Cortex of kidney (tissue), 1 donor: ENCODE measurements at places on chromosomes 1 and 21.

- no peak for DNase-seq
Observed at GRCh38 chr1:180278194-180278515, 48.1 kb downstream of the LHX4 start.

DNA sequence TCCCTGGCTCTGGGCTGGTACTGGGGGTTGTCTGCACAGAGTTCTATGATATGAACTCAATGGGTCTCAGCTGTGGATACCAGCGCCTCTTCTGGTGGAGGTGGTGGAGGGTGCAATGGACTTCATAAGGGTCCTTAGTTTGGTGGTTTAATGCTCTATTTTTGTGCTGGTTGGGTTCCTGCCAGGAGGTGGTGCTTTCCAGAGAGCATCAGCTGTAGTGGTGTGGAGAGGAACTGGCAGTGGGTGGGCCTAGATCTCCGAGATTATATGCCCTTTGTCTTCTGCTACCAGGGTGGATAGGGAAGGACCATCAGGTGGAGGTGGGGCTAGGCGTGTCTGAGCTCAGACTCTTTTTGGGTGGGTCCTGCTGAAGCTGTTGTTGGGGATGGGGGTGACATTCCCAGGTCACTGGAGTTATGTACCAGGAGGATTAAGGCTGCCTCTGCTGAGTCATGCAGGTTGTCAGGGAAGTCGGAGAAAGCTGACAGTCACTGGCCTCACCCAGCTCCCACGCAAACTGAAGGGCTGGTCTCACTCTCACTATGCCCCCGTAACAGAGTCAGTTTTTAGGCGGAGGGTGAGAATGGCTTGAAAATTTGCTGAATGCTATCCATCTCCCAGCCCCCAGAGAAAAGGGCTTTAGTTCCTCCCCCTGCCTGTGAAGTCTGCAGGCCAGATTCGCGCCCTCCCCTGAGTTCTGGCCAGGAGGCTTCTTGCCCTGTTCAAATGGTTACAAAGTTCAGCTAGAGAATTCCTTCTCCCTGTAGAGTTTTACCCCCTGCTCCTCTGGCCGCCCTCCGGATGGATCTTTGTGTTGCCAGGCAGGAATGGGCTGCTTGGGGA lies 902.9 kb downstream of the LTN1 start:
- DNase-seq, result no peak

DNA sequence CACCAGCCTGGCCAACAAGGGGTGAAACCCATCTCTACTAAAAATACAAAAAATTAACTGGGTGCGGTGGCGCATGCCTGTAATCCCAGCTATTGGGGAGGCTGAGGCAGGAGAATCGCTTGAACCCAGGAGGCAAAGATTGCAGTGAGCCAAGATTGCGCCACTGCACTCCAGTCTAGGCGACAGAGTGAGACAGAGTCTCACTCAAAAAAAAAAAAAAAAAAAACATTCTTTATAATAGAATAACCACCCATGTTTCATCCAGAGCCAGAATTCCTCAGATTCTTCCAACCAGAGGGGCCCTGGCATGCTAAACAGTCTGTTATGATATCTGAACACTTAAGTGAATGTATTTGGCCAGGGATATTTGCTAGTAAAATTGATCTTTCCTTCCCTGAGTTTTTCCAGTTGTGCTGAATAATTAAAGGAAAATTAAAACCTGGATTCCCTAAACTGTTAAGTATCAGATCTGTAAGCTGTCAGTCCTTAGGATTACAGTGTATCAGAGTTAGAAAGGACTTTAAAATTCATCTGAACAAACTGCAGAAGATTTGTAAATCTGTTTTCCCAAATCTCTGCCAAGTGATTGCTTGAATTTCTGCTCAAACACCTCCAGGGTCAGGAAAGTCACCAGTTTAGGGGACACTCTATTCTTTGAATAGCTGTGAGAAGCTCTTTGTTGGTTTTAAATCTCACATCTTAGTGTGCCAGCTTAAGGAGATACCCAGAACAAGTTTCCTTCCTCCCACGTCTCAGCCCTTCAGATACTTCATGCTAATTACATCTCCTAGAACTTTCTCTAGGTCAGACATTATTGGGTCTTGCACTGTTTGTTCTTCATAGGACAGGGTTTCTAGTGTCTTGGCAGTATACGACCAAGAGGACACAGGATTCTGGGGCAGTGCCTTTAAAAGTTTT lies 84.6 kb upstream of the BMP8A start:
- no peak for DNase-seq

DNA sequence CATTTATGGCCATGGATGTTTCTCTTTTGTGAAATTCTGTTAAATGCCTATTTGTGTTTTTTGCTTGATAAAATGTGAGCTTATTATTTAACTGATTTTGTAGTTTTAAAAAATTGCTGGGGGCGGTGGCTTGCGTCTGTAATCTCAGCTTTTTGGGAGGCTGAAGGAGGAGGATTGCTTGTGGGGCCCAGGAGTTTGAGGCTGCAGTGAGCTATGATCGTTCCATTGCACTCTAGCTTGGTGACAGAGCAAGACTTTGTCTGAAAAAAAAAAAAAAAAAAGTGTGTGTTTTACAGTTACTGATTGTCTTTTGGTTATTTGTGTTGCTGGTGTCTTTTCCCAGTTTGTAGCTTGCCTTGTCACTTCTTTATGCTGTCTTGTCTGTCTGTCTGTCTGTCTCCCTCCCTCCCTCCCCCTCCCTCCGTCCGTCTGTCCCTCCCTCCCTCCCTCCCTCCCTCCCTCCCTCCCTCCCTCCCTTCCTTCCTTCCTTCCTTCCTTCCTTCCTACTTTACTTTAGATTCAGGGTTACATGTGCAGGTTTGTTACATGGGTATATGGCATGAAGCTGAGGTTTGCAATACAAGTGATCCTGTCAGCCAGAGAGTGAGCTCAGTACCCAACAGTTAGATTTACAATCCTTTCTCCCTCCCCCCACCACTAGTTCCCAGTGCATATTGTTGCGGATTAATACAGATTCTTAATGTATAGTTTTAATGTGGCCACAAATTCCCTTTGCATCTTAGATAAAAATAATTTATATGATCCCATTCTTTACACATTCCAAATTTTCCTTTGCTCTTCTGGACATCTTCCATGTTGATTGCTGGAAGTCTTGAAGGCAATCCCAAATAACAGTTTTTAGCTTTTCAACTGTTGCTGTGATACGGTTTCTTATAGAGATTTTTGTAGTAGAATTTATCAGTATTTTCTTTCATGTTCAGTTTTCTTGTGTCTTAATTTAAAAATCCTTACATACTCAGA lies 25.1 kb downstream of the PTBP2 start:
- DNase-seq, result no peak

GRCh38 chr1:36323636-36324352 lies at the start of gene EVA1B:
Gene EVA1B (minus strand): TSS chr1:36323645. CDS start chr1:36323037, 608 bp downstream.
- no peak for DNase-seq

DNA sequence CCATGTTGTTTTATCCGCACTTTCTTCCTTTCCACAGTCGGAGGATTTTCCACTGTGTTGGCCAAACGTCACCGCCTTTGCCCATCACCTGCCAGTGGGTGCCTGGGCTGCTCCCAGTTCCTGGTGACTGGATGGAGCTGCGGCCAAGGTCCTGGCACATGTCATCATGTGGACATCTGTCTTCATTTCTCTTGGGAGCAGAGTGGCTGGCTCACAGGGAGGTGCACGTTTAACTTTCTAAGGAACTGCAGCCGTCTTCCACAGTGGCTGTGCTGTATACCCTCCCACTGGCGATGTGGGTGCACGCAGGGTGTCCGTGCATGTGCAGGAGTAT lies 19.5 kb upstream of the RNF223 start:
- no peak for DNase-seq

- no peak for DNase-seq
Observed at GRCh38 chr21:20250337-20250736, 747.9 kb upstream of the NCAM2 start.

DNA sequence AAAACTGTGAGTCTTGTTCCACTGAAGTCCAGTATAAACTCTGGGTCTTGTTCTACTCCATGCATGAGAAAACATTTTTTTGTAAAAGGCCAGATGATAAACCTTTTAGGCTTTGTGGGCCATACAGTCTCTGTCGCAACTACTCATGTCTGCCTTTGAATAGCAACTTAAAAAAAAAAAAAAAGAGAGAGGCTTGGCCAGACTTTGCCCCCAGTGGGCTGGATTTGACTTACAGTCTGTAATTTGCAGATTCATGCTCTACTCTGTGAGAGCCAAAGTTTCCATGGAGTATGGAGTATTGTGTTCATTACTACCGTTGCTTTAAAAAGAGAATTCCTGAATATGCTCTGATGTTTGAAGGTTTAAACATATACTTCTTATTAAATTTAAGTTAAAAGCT lies 654.9 kb upstream of the PKN2 start:
- DNase-seq, result no peak

DNA sequence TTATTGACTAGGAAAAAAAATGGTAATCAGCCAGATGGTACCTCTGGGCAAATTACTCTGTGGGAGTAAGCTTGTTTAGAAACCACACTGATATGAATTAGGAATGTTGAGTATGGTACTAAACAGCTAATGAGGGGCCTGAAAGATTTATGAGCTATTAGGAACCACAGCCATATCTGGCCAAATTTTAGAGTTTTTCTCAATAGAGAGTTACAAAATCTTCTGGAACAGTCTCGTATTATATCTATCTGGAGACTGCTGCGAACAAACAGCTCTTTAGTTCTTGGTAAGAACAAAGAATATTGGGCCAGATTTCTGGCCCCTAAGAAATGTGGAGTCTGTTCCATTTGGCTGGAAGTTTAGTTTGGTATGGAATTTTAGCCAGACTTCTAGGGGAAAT lies 4.9 kb upstream of the PODN start:
- no peak for DNase-seq

GRCh38 chr1:47827109-47827508 lies 170.1 kb downstream of the TRABD2B start:
- no peak for DNase-seq

GRCh38 chr1:226912587-226913176 lies 27.4 kb upstream of the COQ8A start:
- DNase-seq, result no peak

GRCh38 chr1:156504821-156505678 lies 4.5 kb upstream of the MEF2D start:
- DNase-seq, result no peak

GRCh38 chr1:158013840-158014730 lies 20.6 kb downstream of the KIRREL1 start:
- DNase-seq, result no peak

GRCh38 chr1:74333244-74333643 lies 98.1 kb downstream of the TNNI3K start:
- no peak for DNase-seq

DNA sequence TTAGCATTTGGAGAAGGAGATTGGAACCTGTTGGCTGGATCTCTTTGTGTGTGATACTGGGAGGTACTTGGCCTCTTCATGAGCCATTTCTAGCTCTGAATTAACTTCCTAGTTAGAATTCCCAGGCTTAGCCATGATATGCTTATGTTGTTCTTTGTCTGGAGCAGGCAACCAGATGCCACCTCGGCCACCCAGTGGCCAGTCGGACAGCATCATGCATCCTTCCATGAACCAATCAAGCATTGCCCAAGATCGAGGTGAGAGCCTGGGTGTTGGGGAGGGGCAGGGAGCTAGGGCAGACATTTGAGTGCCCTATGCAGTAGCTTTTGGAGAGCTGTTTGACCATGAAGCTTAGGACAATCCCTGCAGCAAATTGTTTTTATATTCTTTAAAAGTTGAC lies 26.5 kb upstream of the PIGV start:
- DNase-seq, result no peak

DNA sequence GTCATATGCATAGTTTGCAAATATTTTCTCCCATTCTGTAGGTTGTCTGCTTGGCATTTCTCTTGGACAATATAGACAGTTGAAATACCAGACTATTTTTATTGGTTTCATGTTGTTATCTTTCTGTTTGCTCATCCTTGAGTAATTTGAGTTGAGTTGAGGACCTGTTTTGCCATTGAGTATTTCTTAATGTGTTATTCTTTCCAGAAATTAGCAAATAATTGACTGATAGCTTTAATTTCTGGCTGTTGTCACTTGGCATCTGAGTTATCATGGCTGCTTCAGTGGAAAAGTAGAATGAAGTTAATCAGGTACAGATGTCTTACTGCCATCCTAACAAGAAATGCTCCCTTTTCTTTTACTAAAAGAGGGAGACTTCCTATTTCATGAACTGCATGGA lies 264.8 kb upstream of the DUSP10 start:
- no peak for DNase-seq

DNA sequence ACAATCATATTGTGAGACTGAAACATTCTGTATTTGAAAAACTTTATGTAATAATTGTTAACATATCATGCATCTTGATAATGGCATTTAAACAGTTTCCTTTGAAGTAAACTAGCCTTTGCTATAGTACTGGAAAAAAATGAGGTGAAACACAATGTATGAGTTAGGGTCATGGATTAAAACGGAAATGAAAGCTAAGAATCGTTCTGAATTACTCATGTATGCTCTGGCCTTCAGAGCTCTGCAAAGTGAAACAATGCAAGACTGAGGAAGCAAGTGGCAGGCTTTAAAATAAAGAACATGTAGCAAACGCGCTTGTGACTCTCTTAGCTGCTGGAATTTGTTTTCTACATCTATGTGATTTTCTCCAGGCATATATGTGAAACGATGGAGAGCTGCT lies 317.1 kb downstream of the DPYD start:
- DNase-seq, result no peak

GRCh38 chr1:165253818-165254254 lies 102.7 kb downstream of the LMX1A start:
- DNase-seq, result no peak

DNA sequence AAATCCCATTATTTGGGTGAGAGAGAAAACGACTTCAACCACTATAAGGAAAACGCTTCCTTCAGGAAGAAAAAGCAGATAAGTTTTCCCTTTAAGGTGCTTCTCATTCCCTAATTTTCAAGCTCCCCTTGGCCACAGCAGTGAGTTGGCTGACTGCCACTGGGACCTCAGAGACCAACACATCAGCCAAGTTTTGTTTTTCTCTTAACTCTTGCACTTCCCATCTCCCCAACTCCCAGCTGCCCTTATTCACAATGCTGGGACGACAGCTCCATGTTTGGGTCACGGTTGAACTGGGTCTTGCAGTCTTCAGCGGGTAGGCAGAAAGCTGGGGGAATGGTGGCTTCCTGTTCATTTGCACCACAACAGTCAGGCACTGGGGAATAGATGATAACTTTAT lies 18.9 kb downstream of the SGIP1 start:
- no peak for DNase-seq

- no peak for DNase-seq
Observed at GRCh38 chr1:226292874-226293552, 16.0 kb downstream of the LIN9 start.

DNA sequence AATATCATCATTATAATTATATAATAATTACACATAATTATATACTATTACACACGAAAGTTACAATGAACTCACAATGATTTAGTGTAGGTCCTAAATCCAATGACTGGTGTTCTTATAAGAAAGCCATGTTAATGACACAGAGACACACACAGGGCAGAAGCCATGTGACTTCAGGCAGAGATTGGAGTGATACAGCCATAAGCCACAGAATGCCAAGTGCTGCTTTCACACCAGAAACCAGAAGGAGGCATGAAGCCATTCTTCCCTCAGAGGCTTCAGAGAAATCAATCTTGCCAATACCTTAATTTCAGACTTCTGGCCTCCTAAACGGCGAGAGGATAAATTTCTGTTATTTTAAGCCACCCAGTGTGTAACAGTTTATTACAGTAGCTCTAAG lies 147.4 kb upstream of the KRTAP19-8 start:
- DNase-seq, result no peak

- no peak for DNase-seq
Observed at GRCh38 chr1:38555130-38555529, 304.4 kb downstream of the RRAGC start.
